HFFc6 (cell line): ENCODE measurements at places on chromosomes 12 and 14. TPM values are rescaled to one million over a fixed set of nuclear protein-coding genes. Genes with fewer than 3 reads are reported as not detected.
A peak's percentile ranks its signal among the peaks of the same experiment; 100 is the strongest.

Gene CCDC88C
- not detected in 3 replicates for total RNA-seq

DNA sequence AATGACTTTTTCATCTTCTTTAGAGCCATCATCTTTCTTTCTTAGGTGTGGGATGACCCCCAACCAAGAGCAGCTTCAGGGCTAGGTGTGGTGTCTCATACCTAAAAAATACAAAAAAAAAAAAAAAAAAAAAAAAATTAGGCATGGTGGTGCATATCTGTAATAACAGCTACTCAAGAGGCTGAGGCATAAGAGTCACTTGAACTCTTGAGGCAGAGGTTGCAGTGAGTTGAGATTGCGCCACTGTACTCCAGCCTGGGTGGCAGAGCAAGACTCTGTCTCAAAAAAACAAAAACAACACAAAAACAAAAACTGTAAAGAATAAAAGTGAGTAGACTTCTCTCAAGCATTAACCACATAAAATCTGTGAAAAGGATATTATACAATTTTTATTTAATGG lies 8.0 kb upstream of the ATF7IP start:
- no peak overlapping the region for H3K27ac ChIP-seq
- no peak for DNase-seq
- peaks cover 2% of the 10 kb centered on the region for H3K27me3 ChIP-seq
- H3K36me3 ChIP-seq, result peaks cover 9% of the 10 kb centered on the region; the same call in 1 of the 2 replicates

DNA sequence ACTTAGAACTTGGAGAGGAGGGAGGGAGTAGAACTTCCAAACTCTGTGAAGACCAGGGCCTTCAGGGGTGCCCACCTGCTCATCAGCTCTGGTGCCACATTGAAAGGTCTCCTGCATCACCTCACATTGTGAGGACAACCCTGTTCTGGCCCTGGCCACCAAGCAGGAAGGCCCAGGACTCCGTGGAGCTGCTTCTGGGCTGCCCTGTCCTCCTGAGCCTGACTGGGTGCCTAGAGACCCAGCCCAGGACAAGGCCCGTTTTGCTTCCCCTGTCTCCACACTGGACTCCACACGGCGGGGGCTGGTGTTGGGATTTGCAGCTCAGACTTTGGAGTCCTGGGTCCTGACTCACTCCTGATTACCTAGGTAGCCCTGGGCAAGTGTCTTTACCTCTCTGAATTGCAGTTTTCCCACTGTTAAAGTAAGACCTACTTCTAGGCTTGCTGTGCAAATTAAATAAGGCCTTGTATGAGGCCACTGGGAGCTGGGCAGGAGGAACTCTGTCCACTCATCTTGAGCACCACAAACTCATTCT lies 12.5 kb upstream of the KRT82 start:
- H3K4me3 ChIP-seq, result no peak overlapping the region
- no peak overlapping the region for H3K27ac ChIP-seq
- H3K27me3 ChIP-seq, result peaks cover 34% of the 10 kb centered on the region
- H3K36me3 ChIP-seq, result no peaks in the 10 kb centered on the region

GRCh38 chr14:91731018-91731417 lies 868 bp downstream of the CATSPERB start:
- H3K27me3 ChIP-seq, result no peaks in the 10 kb centered on the region; the same call in 1 of the 2 replicates
- no peaks in the 10 kb centered on the region for H3K36me3 ChIP-seq
- H3K4me3 ChIP-seq, result no peak overlapping the region

Gene KRT74
- total RNA-seq, result not detected in 3 replicates

DNA sequence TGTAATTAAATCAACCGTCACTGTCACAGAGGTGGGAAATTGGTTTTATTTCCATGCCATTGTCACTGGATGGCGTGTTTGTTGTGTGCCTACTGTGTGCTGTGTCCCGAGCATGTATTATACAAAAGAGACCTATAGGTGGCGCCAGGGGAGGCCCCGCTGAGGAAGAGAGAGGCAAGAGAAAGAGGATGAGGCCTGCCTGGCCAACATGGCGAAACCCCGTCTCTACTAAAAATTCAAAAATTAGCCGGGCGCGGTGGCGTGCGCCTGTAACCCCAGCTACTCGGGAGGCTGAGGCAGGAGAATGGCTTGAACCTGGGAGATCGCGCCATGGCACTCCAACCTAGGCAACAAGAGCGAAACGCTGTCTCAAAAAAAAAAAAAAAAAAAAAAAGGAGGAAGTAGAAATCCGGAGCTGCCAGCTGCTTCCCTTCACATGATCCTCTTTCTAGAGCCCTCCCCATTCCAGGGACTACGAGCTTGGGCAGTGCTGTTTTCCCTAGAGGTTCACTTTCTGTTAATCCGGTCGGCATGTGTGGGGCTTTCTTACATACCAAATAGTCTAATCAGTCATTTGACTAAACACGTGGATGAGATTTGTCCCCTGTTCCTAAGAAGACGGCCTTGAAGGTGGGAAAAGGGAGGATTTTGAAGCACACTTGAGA lies 6.4 kb upstream of the CCDC175 start:
- no peak overlapping the region for H3K27ac ChIP-seq
- no peak for DNase-seq
- H3K4me3 ChIP-seq, result no peak overlapping the region

DNA sequence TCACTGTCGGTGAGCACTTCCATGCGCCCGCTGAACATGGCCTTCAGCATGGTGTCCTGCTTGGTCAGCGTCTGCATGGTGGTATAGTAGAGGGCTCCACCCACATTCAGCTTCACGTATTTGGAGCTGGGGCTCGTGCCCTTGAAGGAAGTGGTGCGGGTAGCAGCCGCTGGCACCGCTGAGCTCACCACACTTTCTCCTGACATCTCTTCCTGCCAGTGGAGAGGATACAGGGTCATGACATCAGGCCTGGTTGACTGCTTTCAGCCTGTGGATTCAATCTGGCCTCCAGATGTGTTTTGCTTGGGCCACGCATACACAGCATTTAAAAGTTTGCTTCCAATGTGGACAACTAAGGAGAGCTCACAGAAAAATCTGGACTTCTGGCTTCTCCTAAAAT lies 7.6 kb downstream of the KCTD10 start:
- H3K4me3 ChIP-seq, result no peak overlapping the region
- peaks cover 61% of the 10 kb centered on the region for H3K4me1 ChIP-seq
- H3K36me3 ChIP-seq, result peaks cover 36% of the 10 kb centered on the region
- no peak for DNase-seq

DNA sequence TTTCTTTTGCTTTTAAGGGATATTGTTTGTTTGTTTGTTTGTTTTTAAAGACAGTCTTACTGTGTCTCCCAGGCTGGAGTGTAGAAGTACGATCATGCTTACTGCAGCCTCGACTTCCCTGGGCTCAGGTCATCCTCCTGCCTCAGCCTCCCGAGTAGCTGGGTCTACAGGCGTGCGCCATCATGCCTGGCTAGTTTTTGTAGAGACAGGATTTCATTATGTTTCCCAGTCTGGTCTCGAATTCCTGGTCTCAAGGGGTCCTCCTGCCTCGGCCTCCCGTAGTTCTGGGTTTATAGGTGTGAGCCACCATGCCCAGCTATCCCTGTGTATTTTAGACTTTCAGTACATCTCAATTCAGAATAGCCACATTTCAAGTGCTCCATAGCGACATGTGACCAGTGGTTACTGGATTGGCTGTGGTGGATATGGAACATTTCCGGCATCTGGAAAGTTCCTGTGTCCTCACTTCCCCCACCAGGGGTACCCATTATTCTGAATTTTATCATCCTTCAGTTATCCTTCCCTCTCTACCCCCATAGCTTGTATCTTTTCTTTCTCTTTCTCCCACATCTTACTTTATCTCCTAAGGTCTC lies 61.1 kb downstream of the HRK start:
- peak; percentile 12 for DNase-seq
- H3K4me1 ChIP-seq, result peaks cover 13% of the 10 kb centered on the region
- no peaks in the 10 kb centered on the region for H3K36me3 ChIP-seq
- peak overlapping the region; percentile 57 for H3K27ac ChIP-seq
